ENCODE measurements at places on chromosomes 13 and 19. TPM values are rescaled to one million over a fixed set of nuclear protein-coding genes. Genes with fewer than 3 reads are reported as not detected.

The S1PR5 gene
- 0.81 TPM for total RNA-seq

The SHISA7 gene
- total RNA-seq = not detected

The C2CD4C gene
- total RNA-seq = not detected

The SPIB gene
- total RNA-seq = 4.5 TPM

The PTH2 gene
- not detected for total RNA-seq

The OR7D2 gene
- 0.11 TPM for total RNA-seq

The CASP14 gene
- total RNA-seq = not detected

The SULT2B1 gene
- total RNA-seq = not detected

The SLC44A2 gene
- total RNA-seq = 268 TPM

The ACER1 gene
- total RNA-seq = 0.91 TPM

The FARP1 gene
- 0.25 TPM for total RNA-seq

The AMH gene
- 13.6 TPM for total RNA-seq

The ADAMTSL5 gene
- total RNA-seq = 2.5 TPM

The CPB2 gene
- not detected for total RNA-seq

The ZNF763 gene
- total RNA-seq = 11.3 TPM

The LINGO3 gene
- total RNA-seq = 1.4 TPM

The KIR3DL1 gene
- 0.21 TPM for total RNA-seq

The GGN gene
- total RNA-seq = not detected

The NXNL1 gene
- total RNA-seq = not detected

The AKT1S1 gene
- total RNA-seq = 30.4 TPM

The CDC42EP5 gene
- total RNA-seq = not detected

The PLPPR2 gene
- 8.4 TPM for total RNA-seq

The CEACAM8 gene
- not detected for total RNA-seq

The MBD3L5 gene
- not detected for total RNA-seq

The FSD1 gene
- 4.0 TPM for total RNA-seq

The KIR2DL4 gene
- total RNA-seq = not detected

The ATP8A2 gene
- 3.5 TPM for total RNA-seq

The CRB3 gene
- total RNA-seq = 8.5 TPM

The SPACA4 gene
- not detected for total RNA-seq

The LILRA1 gene
- not detected for total RNA-seq

The ZNF793 gene
- total RNA-seq = 17.1 TPM

The LRRC4B gene
- total RNA-seq = not detected

The FUT1 gene
- not detected for total RNA-seq

The GPC6 gene
- total RNA-seq = not detected

The SLITRK5 gene
- total RNA-seq = not detected

The MRPL54 gene
- total RNA-seq = 51.9 TPM

The LILRB5 gene
- 0.22 TPM for total RNA-seq

The IGFL1 gene
- total RNA-seq = not detected

The LRFN3 gene
- total RNA-seq = 11.2 TPM

The KLF5 gene
- total RNA-seq = 4.7 TPM
